Ovary (tissue), 10 donors: ENCODE measurements at places on chromosomes 16 and 17. TPM values are rescaled to one million over a fixed set of nuclear protein-coding genes. Genes with fewer than 3 reads are reported as not detected.

Gene NF1
- polyA plus RNA-seq: 11.1 TPM

Gene RHOT2
- 96.6 TPM for polyA plus RNA-seq

Gene PPP4C
- 58.8 TPM for polyA plus RNA-seq

Gene CLEC3A
- not detected for polyA plus RNA-seq

Gene HEATR3
- polyA plus RNA-seq: 10.7 TPM

Gene TBC1D3I
- polyA plus RNA-seq: 0.30 TPM
